Activated naive CD4-positive, alpha-beta T cell (primary cell): ENCODE measurements at places on chromosomes 4 and X.

DNA sequence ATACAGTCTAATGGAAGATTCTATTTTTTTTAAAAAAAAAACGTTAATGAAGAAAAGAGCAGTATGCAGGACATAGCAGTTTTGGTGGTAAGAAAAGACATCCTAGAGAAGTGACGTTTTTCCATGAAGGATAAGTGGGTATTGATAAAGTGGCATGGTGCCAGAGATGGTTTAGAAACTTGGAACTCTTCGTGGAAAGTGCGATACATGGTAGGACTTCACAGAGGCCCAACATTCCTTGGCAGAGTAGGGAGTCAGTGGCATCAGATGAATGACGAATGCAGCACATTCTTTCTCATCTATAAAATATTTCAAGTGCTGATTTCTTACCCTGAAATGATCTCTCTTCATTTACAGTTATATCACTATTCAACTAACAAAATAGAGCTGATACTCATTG is 298.7 kb downstream of the CCSER1 start:
- DNase-seq: no peak

GRCh38 chrX:51459125-51459524 is 37.3 kb downstream of the NUDT11 start:
- no peak for DNase-seq

GRCh38 chr4:56649445-56650261 is 31.4 kb downstream of the HOPX start:
- no peak for DNase-seq

DNA sequence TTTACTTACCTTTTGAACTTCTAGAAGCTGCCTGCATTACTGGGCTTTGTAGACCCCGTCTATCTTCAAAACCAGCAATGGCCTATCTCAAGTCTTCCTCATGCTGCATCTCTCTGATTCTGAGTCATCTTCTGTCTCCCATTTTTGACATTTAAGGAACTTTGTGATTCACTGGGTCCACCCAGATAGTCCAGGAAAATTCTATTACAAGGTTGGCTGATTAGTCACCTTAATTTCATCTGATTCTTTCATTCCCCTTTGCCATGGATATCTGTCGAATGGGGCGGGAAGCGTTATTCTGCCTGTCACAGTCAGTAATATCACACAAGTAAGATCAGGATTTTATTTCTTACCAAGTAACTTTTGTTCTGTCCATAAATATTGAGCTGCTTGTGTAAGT is 618.0 kb downstream of the CCSER1 start:
- DNase-seq: no peak

DNA sequence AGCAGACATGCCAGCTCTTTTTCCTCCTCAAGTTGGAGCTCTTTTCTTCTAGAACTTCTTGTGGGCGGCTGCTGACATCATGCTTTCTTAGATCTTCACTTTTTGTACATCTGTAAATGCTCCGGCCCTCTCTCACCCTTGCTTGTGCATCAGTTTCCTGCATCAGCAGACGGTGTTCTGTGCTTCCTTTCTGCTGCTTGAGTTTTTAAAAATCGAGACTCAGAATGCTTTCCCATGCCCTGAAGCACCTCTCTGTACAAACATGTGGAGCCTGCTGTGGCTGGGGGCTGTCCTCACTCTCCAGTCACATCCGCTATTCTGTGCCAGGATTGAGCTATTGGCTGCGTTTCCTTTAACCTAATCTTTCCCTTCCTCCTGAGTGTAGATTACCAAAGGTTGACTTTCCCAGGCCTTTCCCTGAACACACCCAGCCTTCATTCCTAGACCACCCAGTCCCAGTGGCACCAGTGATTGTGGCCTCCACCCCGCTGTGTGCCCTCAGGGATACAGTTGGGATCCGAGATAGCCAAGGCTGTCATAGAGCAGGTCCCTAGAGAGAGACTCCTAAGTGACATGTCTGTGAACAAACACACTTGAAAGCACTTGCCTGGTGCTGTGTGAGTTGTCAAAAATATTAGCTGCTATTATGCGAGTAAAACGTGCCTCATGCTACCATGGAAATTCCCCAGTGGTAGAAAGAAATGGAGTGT is 41.9 kb downstream of the TNIP2 start:
- no peak for DNase-seq

- no peak for DNase-seq
These were observed 149.8 kb downstream of the SPCS3 start for GRCh38 chr4:176469546-176469945.

DNA sequence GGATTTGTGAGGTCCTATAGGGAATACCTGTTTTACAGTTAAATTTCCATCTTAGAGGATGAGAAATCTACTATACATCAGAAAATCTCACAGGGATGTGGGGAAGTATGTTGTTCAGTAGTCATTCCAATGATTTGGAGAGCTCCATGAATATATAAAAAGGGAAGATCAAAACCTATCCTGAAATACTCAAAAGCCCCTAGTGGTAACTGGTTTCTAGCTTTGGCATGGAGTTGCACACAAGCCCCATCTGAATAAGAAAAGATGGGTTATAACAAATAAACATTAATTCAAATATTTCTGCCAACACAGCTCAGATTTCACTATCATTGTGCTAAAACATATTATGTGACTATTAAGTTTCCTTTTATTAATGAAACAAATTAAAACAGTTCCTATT is 101.6 kb downstream of the FBXO8 start:
- DNase-seq: no peak

- no peak for DNase-seq
These were observed 2020.0 kb upstream of the ADGRL3 start for GRCh38 chr4:59180161-59180560.

DNA sequence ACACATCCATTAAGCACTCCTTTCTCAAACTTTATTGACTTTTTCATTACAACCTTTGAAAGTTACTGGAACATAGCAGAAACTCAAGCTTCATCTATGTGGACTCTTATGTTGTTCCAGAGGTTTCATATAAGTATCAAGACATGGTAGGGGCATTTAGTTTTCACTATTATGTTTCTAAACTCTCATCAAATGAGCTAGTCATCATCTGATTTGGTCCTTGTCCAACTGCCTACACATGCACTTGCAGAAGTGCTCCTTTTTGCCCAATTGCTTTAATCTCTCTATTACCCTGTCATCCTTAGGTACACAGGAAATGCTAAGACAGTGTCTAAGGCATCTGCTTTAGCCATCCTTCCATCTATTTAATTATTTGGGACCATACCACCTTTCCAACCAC is 42.2 kb upstream of the EPGN start:
- DNase-seq: no peak

GRCh38 chrX:19857131-19857530 is 30.3 kb downstream of the SH3KBP1 start:
- no peak for DNase-seq

GRCh38 chr4:25834411-25835107 is 28.2 kb downstream of the SEL1L3 start:
- no peak for DNase-seq
